NCI-H2081 (cell line): ENCODE measurements at places on chromosomes 2 and 18.
A peak's percentile ranks its signal among the peaks of the same experiment; 100 is the strongest.

DNA sequence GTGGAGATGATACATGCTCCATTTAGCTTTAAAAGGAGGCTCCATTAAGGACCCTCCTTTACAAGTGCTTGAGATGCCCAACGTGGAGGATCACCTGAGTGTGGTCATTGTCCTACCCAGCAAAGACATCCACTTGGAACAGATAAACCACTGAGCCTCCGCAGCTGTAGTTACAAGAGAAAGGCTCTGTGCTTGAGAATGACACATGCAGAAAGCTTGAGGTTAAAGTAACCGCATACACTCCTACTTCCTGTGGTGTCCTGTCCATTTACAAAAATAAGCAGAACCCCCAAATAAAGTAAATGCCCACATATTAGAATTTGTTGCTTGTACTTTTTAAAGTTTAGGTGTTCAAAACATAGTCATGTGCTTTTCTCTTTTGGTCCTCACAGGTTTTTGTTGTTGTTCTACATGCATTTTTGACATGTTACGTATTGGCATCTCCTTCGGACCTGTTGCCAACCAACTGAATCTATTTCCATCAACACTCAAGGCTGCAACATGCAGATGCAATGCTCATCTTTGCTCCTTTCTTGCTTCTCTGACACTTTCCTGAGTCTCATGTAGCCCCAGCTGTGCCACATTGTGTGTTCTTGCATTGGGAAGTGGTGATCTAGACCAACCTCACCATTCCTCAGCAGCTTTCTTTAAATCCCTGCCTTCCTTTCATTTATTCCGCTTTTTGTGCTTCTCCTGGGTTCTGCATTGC, 56.0 kb downstream of the SERPINB7 start:
- DNase-seq: no peak

DNA sequence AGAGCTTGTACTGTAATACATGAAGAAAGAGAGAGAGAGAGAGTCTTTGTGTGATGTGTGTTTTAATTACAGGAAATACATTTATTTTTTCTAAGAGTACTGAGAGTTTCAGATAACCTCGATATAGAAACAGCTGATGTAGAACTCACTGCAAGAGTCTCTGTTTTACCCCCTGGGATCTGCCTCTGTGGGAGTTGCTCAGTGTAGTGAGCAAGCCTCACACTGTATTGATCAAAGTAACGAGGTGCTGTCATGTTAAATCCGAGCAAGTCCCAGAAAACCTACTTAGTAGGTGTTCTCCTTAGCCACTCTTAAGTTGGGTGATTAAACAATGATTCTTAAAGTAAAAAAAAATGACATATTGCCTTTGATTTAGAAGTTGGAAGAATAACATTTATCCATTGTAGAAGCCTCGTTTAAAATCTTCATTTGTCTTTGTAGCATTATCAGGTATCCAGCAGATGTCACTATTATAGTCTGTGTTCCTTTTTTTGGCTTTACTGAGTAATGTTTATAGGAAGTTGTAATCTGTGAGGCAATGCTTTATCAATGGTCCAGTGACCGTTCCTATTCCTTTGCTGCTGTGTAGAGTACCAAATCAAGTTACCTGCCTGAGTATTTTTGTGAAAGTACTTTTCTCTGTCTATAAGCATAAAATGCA, 219.0 kb downstream of the MYO3B start:
- peak; percentile 12 for DNase-seq

DNA sequence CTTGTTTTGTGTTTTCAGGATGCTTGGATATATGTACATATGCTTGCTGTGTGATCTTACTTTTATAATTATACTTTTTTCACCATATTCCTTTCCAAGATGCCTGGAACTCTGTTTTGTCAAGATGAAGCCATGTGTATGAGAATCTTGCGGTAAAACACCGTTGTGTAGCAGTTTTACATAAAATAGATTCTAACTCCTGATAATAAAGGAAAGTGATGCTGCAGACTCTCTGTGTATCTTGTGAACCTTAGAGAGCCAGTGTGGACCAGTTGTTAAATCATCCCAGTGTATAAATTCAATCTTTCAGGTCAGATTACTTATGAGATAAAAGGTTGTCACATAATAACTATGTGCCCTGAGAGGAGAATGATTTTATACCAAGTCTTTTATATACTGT, 12.5 kb upstream of the ITGA4 start:
- DNase-seq: no peak

DNA sequence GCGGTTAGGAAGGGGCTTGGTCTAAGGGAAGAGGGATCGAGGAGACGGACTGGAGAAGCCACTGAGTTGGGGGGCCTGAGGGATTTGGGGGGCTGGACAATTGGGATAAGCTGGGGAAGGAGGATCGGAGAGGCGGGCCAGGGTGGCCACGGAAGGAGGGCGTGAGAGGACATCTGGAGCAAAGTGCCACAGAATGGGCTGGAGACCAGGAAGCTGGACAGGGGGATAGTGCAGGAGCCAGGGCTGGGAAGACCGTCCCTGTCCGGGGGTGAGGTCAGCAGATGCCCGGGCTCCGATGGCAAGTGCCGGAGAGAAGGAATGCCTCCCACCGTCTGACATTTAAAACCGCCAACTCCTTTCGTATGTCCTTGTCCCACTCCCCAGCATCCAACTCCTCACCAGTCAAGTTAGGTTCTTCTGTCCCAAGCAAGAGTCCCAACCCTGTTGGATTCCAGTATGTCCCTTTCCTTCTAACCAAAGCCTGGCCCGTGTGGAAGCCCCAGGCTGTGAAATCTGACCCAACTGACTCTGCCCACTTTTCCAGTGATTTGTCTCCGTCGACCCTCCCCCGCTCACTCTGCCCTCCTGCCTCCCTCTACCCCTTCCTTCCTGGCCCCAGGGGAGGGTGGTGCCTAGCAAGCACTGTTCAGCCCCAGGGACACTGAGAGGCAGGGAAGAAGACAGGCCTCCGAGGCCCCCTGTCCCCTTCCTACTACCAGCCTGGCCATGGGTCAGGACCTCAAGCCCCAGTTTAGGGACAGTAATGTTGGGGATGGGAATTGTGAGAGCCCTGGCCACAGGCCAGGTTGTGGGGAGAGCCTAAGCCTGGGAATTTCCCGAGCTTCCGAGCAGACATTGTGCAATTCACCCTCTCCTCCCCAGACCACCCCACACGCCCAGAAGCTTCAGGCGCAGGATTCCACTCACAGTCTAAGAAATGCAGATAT, 31.5 kb upstream of the TMBIM1 start:
- no peak for DNase-seq

DNA sequence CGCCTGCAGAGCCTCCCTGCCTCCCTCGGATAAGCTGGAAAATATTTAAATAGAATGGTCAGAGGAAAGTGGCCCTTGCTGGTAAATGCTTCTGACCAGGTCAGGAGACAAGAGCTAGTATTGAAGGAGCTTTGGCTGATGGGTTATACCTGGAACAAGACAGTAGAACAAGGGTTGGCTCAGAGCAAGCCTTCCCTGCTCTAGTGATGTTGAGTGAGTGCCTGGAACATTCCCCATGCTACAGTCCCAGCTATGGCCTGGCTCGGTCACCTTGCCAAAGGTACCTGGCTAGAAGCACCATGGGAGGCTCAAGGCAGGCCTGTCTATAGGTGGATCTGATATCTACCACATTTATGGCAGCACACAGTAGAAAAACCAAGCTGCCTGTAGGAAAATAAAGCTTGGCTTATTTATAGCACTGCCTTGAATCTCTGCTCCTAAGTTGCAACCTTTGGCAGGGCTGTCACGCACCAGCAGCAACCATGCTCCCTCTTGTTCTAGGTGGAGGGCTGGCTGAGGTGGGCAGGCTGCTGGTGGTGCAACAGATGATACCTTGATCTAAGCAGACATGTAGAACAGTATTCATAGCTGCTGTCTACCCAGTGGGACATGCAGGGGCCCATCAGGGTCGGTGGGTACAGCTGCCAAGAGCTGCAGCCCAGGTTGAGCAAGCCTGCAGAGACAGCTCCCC, 66.7 kb upstream of the BCL2L11 start:
- DNase-seq: no peak

DNA sequence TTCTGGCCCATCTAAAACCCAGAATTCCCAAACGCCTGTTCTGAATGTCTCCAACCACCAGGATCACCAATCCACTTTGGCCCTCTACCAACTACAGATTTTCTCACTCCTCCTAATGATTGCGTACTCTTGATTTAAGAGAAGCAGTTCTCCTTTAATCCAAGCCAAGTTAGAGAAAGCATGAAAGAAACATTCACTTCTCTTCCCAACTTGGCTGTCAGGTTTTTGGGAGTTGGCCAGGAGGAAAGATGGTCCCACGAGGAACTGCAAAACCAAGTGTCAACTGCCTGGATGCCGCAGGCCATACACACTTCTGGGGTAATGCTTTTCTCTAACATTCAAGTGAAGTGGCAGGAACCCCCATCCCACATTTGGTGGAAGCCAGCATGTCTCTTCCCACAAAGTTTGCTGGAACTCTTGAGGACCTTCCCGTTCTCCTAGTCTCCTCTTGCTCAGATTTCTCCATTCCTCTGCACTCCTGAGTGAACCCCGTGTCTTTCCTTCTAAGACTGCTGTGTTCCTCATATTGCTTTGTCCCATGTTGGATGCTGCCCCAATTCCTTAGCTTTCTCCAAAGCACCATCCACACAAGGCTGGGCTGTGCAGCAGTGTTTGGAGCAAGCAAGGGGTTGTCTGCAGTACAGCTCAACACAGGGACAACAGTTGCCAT, 138.5 kb upstream of the LGALSL start:
- DNase-seq: no peak

GRCh38 chr18:302097-302496, 34.2 kb upstream of the THOC1 start:
- no peak for DNase-seq

DNA sequence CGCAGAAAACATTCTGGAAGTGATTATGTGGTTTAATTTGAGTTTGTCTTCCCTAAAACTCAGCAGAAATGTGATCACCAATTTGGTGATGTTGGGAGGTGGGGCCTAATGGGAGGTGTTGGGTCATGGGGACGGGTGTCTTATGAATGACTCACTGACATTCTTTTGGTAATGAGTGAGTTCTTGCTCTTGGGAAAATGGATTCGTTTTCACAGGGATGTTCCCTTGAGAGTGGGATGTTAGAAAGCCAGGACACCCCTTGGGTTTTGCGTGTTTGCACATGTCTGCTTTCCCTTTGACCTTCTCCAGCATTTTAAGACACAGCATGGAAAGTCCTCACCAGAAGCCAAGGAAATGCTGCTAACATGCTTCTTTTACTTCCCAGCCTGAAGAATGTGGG, 321.5 kb upstream of the NT5C1B start:
- DNase-seq: no peak

DNA sequence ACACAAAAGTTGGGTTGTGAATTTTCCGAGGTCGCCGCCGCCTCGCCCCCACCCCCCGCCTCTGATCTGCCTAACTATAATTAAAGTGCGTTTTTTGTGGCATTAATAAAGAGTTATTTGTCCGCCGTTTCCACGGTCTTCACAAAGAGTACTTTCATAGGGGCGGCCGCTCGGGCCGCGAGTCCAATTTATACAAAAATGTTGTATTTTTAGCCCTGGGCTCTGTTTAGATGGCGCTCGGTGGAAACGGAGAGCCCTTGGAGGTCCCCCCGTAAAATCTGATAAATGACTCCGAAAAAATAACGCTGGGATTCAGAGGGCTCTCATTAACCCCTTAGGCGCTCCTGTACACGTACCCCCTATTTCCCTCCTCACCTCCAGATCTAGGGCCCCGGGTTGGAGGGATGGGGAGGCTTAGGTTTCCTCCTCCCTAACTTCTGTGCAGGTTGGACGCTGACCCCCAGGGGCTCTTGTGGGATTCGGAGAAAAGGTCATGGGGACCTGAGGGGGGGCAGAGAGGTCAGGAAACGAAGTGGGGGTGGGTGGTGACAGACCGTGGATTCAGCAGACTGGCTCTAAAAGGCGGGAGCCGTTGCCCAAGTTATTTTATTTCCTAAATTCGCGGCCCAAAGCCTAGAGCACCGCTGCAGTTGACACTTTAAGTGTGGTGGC, 1.9 kb downstream of the CYP26B1 start:
- DNase-seq: no peak
